ENCODE measurements at places on chromosomes 2 and 18.

- no peak for DNase-seq
Measured at GRCh38 chr2:171551836-171552235, 29.6 kb downstream of the CYBRD1 start.

- peak; percentile 98 for DNase-seq
Measured at GRCh38 chr2:19801367-19802080, 100.3 kb downstream of the TTC32 start.

DNA sequence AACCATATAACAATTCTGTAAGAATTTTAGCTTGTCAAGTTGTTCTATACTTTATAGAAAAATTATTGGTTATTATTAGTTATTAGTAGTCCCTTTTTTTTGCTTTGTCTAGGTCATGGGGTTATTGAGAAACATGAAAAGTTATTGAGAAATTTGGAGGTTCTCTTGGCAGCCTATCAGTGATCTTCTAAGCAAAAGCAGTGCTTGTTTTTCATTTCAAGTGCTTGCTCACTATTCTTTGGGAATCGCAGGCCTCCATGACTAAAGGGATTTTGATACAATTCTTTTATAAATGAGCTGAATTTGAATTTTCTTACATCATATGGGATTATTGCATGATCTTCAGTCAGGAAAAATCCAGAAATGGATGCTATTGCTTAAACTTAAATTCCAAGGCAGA, 25.8 kb downstream of the PLEKHA3 start:
- no peak for DNase-seq

DNA sequence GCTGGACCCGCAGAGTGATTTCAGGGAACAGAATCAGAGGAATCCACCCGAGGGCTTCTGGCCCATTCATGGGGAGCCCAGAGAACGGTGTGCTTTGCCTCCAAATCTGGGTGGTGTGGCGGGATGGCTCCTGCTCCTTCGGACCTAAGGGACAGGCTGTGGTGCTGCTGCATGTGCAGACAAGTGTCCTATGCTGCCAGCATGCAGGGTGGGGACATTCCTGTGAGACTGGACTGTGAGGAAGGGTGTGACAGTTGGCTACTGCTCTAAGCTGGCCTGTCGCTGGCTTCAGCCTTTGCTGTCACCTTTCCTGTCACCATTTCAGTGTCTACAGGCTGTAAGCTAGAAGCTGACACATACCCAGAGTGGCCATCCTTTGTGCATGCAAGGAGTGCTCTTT, 2.9 kb upstream of the SLC4A3 start:
- DNase-seq, result peak; percentile 51

DNA sequence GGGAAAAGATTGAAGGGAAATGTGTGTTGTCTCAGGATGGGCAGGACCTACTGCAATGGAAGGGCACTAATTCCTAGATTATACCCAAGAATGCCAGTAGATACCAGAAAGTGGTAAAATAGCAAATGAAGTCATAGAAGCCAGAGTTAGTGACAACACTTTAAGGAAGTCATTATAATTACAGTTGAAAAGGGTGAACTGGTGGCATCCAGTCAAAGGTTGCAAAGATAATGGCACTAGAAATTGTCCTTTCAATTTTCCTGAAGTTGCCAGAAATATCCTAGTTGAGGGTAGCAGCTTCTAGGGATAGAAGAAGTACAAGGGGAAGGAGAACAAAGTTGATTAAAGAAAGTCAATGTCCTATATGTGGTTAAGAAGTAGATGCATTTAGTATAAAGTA, 68.8 kb upstream of the GLS start:
- DNase-seq, result no peak

DNA sequence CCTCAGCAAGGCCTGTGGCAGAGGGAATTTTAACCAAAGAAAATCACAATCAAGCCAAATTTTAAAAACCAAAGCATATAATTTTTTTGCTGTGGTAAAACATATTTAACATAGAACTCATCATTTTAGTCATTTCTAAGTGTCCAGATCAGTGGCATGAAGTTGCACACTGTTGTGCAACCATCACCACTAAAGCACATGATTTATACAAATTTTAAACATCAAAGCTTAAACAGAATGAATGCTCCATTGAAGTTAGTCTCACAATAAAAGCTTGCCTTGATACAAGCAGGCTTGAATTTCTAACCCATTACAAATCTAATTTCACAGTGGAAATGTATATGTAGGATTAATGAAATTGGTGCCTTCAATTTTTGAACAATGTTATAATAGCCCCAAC, 31.2 kb downstream of the FTCDNL1 start:
- DNase-seq, result no peak

DNA sequence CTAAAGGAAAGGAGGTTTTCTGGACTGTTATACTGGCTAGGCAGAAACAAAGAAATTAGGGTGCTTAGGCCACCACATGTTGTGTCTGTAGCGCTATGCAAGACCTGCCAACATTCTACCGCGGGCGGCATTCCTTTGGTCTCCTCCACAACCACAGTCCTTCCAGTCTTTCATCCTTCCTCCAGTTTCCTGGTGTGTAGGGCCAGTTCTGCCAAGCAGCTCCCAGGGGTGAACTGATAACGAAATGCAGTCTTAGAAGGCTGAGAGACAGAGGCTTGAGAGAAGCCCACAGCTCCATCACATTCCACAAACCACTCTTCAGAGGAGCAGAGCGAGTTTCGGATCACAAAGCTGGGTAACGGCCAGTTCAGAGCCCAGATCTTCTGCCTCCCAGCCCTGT, 19.5 kb upstream of the CXXC1 start:
- DNase-seq, result peak; percentile 51

- peak; percentile 72 for DNase-seq
Measured at GRCh38 chr18:5294457-5295230, 882 bp downstream of the ZBTB14 start.

GRCh38 chr2:15299904-15300520, 261.1 kb downstream of the NBAS start:
- no peak for DNase-seq

GRCh38 chr2:74504591-74504990, 2.9 kb downstream of the PCGF1 start:
- DNase-seq, result peak; percentile 10

GRCh38 chr18:2610549-2610948, 39.2 kb downstream of the NDC80 start:
- DNase-seq, result no peak

- DNase-seq, result no peak
Measured at GRCh38 chr2:168679081-168679480, 123.4 kb upstream of the NOSTRIN start.

DNA sequence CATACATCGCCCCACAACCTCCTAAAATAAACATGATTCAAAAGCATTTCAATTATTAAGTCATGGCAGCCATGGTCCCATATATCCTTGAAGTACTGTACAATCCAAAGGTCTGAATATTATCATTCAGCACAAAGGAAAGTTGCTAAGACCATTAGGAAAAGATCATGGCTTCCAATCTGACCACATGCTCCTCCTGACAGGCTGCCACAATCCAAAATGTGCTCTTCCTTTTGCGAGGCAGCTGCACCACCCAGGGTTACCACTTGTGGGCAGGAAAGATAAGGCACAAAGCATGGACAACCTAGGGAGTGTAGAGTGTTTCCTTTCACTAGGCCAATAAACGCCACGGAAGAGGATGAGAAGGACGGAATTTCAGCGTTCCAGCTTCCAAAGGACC, 5.4 kb downstream of the BOLA3 start:
- DNase-seq, result peak; percentile 51

GRCh38 chr2:71710367-71711132, 257.2 kb downstream of the DYSF start:
- peak; percentile 21 for DNase-seq

GRCh38 chr2:120436885-120437603, 91.1 kb downstream of the INHBB start:
- peak; percentile 45 for DNase-seq

- DNase-seq, result peak; percentile 87
Measured at GRCh38 chr18:54734059-54734458, 94.2 kb upstream of the RAB27B start.

DNA sequence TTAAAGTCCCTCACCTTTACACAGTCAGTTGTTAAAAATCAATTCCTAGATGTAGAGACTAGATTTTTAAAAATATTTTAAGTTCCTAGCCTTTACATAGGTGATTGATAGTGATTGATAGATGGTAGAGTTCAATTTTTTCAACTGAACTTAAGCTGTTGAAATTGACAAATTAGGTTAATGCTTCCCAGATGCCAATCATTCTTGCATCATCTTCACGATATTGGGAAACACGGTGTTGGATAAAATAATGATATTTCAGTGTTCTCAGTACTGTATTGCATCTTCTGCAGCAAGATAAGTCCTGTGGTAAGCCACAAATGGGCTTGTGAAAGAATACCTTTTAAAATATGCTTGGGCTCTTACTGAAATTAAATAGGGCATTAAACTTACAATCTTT, 667.6 kb downstream of the STK39 start:
- DNase-seq, result no peak

DNA sequence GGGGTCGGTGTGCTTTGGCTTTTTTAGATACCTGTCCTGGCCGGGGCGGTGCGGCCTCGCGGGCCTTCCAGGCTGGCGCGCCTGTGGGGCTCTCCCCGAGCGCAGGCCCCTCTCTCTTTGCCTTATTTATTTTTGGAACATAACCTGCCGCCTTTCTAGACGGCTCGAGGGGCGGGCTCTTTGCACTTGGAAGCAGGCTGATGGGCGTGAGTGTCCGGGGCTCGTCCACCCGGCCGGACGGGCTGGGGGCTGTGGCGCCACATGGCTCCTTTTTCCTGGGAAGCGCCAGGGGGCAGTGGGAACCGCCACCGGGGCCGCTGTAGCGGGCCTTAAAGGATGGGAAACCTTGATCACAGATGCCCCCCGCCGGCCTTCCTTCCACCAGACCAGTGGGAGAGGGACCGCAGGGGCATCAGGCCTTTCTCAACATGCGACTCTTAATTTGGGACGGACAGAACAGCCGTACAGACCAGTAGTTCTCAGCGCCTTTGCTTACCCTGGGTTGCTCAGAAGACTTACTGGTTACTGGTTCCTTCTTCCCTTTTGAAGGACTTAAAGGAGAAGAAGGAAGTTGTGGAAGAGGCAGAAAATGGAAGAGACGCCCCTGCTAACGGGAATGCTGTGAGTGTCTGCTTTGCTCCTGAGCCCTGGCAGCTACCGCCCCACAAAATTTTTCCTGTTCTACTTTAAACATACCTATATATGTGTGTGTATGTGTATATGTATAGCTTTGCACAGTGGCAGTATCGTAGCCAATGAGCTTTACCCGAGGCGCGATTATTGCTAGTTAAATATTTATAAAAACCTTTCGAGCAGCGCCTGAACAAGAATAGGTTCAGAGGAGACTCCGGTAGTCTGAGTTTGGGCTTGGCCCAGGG, 2.7 kb downstream of the PTMA start:
- peak; percentile 50 for DNase-seq

DNA sequence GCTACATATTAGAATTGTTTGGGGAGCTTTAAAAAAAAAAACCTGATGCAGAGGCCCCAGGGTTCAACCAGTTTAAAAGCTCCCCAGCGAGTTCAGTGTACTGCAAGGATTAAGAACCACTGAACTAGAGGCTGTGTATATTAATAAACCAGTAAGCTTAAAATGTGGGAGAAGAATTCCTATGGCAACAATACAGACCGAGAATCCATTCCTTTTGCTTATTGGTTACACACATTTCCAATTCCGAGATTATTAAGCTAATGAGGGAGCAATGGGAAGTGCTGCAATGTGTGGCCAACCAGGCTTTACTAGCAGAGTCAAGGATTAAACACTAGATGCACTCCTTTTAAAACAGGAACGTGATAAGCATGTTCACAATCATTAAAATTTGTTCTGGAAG, 204.4 kb downstream of the TDRD15 start:
- DNase-seq, result no peak

- no peak for DNase-seq
Measured at GRCh38 chr2:71668326-71669057, 215.1 kb downstream of the DYSF start.

DNA sequence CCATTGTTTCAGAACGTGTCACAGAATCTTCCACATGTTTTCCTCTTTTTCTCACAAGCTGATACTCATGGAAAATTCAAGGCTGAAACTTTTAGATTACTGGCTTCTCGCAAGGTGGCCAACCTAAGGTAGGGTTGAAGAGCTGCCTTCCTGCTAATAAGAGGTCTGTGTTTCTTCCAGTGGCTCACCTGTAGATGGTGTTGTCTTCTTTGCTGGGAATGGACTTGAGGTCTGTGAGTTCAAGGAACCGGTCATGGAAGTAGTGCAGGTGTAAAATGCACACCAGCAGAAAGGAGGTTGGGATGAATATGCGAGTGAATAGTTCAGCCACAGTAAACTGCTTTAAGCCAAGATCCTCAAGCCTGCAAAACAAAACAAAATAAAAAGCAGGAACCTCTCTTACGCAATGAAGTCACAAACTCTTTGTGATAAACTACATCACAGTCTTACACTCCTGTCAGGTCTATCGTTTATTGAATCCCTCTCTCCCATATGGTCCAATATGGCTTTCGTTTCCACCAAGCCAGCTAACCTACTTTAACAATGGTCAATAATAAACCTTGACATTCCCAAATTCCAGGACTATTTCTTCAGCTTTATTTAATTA, 258.9 kb downstream of the NAPG start:
- DNase-seq, result no peak

DNA sequence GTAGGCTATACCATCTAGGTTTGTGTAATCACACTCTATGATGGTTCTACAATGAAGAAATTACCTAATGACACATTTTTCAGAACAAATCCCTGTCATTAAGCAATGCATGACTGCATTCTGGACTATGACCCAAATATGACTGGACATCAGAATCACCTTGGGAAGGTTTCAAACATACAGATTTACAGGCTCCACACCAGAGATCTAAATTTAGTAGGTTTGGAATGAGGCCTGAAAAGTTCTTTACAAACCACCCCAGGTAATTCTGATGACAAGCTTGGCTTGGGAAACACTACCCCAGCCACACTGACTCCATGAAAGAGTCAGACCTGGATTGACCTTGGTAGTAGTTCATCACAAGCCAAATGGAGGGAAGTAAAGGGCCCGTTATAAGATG, 52.2 kb upstream of the NFE2L2 start:
- no peak for DNase-seq

All from myocyte (in vitro differentiated cells).